WTC11 (cell line): ENCODE measurements at places on chromosomes 2 and 18. TPM values are rescaled to one million over a fixed set of nuclear protein-coding genes. Genes with fewer than 3 reads are reported as not detected.

ST6GAL2 gene
- total RNA-seq, result 7.5 to 11.0 TPM (median 8.6 TPM) in 3 replicates

TUBA4A gene
- 40.8 to 58.7 TPM (median 52.3 TPM) in 3 replicates for total RNA-seq

SERPINE2 gene
- 53.1 to 60.4 TPM (median 54.2 TPM) in 3 replicates for total RNA-seq

NEDD4L gene
- total RNA-seq, result 60.9 to 88.0 TPM (median 69.3 TPM) in 3 replicates

MOCOS gene
- total RNA-seq, result 4.2 to 5.3 TPM (median 4.8 TPM) in 3 replicates

TTN gene
- 4.5 to 6.3 TPM (median 4.7 TPM) in 3 replicates for total RNA-seq

PTH2R gene
- 0.34 to 0.48 TPM (median 0.37 TPM) in 3 replicates for total RNA-seq

UGT1A1 gene
- total RNA-seq, result 0.11 TPM in 1 of 3 replicates, not detected in the others

EHBP1 gene
- 30.9 to 36.4 TPM (median 35.3 TPM) in 3 replicates for total RNA-seq

- H3K36me3 ChIP-seq, result no peaks in the 10 kb centered on the region
- no peak overlapping the region for H3K4me3 ChIP-seq
- peak; percentile 5 for DNase-seq
- peaks cover 6% of the 10 kb centered on the region; the same call in 1 of the 2 replicates for H3K4me1 ChIP-seq
- H3K27ac ChIP-seq, result no peak overlapping the region
These were observed 95.6 kb downstream of the NDUFA10 start for GRCh38 chr2:239929504-239929903.

DNA sequence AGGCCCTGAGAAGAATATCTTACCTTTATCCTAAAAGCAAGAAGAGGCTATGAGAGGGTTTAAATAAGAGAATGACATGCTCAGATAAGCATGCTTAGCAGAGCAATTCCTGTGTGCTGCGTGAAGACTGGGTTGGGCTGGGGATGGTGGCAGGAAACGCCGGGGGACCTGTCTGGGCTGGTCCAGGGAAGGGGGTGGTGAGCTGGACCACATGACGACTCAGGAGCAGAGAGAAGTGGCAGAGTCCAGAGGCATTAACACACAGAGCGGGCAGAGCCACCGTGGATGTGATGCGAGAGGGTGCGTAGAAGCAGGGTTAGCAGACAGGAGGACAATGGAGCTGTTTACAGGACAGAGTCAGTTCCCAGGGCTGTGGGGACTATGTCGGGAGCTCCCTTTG is 84.5 kb downstream of the ZBTB7C start:
- H3K27me3 ChIP-seq, result peaks cover 2% of the 10 kb centered on the region; the same call in 1 of the 2 replicates
- no peaks in the 10 kb centered on the region for H3K36me3 ChIP-seq
- H3K4me1 ChIP-seq, result no peaks in the 10 kb centered on the region
- no peak overlapping the region for H3K4me3 ChIP-seq
- no peak for DNase-seq
- no peak overlapping the region for H3K27ac ChIP-seq

DNA sequence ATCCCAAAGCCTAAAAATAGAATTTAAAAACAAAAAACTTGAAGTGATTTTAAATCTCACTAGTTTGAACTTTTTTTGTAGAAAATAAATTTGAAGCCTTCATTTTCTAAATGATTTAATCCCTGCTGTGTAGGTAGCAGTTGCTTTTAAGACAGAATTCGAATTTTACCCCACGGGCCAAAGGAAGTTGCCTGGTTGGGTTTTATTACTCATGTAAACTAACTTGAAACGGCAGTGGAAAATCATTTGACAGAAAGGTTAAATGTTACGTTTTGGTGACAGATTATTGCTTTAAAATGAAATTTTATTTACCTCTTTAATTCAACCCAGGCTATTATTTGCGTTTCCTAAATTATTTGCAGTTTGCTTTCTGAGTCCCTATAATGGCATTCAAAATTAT is 2.0 kb downstream of the MAPRE2 start:
- no peak overlapping the region for H3K27ac ChIP-seq
- H3K4me3 ChIP-seq, result peak overlapping the region; percentile 95
- no peaks in the 10 kb centered on the region; the same call in 1 of the 2 replicates for H3K27me3 ChIP-seq
- peaks cover 53% of the 10 kb centered on the region for H3K4me1 ChIP-seq

- H3K27ac ChIP-seq, result no peak overlapping the region
- peaks cover 65% of the 10 kb centered on the region for H3K4me1 ChIP-seq
- no peak for DNase-seq
- no peaks in the 10 kb centered on the region for H3K36me3 ChIP-seq
- H3K27me3 ChIP-seq, result peaks cover 20% of the 10 kb centered on the region
- H3K4me3 ChIP-seq, result no peak overlapping the region
These were observed 3.9 kb downstream of the EVA1A start for GRCh38 chr2:75556679-75557366.

DNA sequence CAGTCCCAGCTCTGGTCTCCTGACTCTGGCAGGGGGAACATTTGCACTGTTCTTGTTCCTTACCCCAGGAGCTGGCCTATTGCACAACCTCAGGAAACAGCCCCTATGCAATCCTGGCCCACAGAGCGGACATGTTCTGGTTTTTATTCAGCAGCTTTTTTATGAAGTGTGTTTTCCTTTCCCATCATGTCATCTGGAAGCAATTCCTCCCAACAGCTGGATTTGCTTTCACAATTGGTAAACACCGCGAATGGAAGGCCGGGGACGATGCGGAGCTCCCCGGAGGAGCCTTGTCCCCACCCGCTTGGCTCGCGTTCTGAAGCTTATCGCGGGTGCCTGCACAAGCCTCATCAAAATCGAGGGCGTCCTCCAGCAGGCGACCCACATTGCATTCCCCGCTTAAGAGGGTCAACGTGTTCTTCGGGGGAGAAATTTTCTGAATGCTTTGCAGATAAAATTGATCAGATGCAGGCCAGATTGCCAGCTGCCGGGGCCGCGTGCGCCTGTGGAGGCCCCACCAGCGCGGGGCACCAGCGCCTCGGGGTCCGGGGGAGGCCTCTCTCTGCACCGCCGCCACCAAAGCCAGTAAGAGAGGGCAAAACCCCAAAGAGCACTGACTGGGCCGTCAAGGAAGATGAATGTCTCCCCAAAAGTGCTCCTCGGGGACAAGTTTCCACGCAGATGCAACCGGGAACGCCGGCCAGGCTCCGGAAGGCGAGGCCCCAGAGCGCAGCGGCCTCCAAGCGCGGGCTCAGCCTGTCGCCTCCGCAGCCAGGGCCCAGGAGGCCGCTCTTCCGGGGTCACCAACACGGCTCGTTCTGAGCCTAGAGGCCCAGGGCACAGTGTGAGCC is 60.3 kb upstream of the SP3 start:
- no peak for DNase-seq
- no peaks in the 10 kb centered on the region for H3K36me3 ChIP-seq
- H3K27me3 ChIP-seq, result peaks cover 6% of the 10 kb centered on the region; the same call in 1 of the 2 replicates
- H3K27ac ChIP-seq, result peak overlapping the region; percentile 95

DNA sequence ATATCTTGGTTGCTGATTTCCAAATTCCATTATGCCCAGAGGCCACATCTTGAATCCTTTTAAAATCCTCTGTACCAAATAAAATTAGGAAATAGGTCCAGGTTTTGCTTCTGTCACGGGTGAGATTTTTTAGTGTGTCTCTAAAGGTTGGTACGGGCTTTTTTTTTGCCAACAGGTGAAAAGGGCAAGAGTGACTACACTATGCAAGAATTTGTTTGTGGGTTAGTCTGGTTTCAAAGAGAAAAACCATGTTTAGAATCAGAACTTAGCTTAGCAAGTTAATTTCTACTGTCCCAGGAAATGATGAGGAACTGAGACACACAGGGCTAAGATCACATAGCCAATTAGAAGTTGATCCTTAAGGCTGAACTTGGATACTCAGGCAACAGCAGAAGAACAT is 41.7 kb downstream of the POLR1A start:
- H3K27ac ChIP-seq, result no peak overlapping the region
- no peaks in the 10 kb centered on the region for H3K27me3 ChIP-seq
- peaks cover 71% of the 10 kb centered on the region for H3K36me3 ChIP-seq
- H3K4me3 ChIP-seq, result no peak overlapping the region
- no peak for DNase-seq

- H3K27ac ChIP-seq, result no peak overlapping the region
- no peaks in the 10 kb centered on the region for H3K27me3 ChIP-seq
- DNase-seq, result no peak
These were observed 34.2 kb downstream of the NPAS2 start for GRCh38 chr2:100853909-100854810.

- no peaks in the 10 kb centered on the region for H3K36me3 ChIP-seq
- H3K4me3 ChIP-seq, result no peak overlapping the region
- no peak overlapping the region for H3K27ac ChIP-seq
- peaks cover 10% of the 10 kb centered on the region for H3K4me1 ChIP-seq
- no peak for DNase-seq
These were observed 115.0 kb upstream of the LGALSL start for GRCh38 chr2:64338910-64339500.

DNA sequence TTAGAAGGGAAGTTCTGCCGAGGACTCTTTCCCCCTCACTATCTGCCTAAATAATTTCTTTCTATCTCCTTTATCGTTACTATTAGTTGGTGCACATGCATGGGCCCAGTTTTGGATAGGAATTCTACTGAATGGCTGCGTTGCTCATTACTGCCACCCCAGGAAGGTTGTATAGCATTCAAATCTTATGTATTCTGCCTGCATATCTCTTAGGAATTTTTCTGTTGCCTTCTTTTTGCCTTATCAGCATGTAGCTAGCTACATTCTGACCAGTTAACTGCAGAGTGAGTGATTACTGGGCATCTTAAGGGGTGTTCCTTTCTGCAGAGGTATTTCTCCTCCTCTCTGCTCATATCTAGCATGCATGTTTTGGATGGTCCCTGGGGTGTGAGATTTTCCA is 239.6 kb downstream of the TDRD15 start:
- peaks cover 9% of the 10 kb centered on the region for H3K4me1 ChIP-seq
- peaks cover 3% of the 10 kb centered on the region; the same call in 1 of the 2 replicates for H3K27me3 ChIP-seq
- H3K4me3 ChIP-seq, result no peak overlapping the region
- peaks cover 14% of the 10 kb centered on the region for H3K36me3 ChIP-seq
- DNase-seq, result no peak
- no peak overlapping the region for H3K27ac ChIP-seq

- DNase-seq, result no peak
- no peaks in the 10 kb centered on the region; the same call in 1 of the 2 replicates for H3K27me3 ChIP-seq
- no peaks in the 10 kb centered on the region for H3K36me3 ChIP-seq
- H3K4me1 ChIP-seq, result peaks cover 23% of the 10 kb centered on the region
These were observed 5.4 kb downstream of the TGFBRAP1 start for GRCh38 chr2:105324101-105324500.

DNA sequence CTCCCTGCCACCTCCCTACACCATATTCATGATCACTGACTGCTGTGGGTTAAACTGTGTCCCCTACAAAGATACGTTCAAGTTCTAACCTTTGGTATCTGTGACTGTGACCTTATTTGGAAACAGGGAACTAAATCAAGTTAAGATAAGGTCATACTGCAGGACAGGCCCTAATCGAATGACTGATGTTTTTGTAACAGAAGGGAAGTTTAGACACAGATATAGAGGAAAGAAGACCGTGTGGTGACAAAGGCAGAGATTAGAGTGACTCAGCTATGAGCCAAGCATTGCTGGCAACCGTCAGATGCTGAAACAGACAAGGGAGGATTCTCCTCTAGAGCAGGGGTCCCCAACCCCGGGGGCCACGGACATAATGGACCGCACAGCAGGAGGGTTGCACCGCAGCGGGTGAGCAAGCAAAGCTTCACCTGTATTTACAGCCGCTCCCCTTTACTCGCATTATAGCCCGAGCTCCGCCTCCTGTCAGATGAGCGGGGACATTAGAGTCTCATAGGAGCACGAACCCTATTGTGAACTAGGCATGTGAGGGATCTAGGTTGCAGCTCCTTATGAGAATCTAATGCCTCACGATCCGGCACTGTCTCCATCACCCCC is 28.9 kb upstream of the RNF152 start:
- H3K36me3 ChIP-seq, result no peaks in the 10 kb centered on the region
- no peak overlapping the region for H3K4me3 ChIP-seq
- DNase-seq, result peak; percentile 12
- H3K27ac ChIP-seq, result no peak overlapping the region
- H3K27me3 ChIP-seq, result no peaks in the 10 kb centered on the region
- H3K4me1 ChIP-seq, result no peaks in the 10 kb centered on the region

GRCh38 chr2:9808334-9809063 is 34.8 kb upstream of the TAF1B start:
- no peaks in the 10 kb centered on the region for H3K27me3 ChIP-seq
- DNase-seq, result no peak
- H3K4me1 ChIP-seq, result no peaks in the 10 kb centered on the region
- no peak overlapping the region for H3K27ac ChIP-seq
- H3K4me3 ChIP-seq, result no peak overlapping the region

DNA sequence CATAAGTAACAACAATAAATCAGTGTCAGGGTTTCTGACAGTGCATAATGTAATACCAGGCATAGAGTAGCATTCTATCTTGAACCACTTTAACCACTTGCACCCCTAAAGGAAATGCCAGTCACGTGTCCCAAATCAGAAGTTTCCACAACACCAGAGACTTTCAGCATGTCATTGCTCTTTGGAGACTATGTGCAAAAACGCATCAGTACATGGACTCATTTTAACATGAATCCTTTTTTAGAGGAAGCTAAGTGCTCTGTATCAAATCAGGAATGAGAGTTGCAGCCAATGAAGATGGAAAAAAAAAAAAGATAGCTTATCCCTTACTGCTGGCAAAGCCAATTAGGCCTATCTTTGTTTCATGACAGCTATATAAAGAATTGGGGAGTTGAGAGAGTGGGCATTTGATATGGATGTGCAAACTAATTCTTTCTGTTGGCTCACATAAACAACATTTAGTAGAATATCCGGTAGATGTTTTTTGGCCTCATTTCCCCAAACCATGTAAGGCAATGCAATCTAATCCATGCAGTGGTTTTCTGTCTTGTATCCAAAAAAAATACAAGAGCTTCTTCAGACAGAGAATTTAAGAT is 353.1 kb downstream of the IRS1 start:
- DNase-seq, result no peak
- no peaks in the 10 kb centered on the region for H3K27me3 ChIP-seq

GRCh38 chr2:21500401-21500945 is 376.7 kb downstream of the TDRD15 start:
- H3K4me1 ChIP-seq, result peaks cover 13% of the 10 kb centered on the region
- no peak overlapping the region for H3K4me3 ChIP-seq
- H3K27ac ChIP-seq, result no peak overlapping the region

- peaks cover 97% of the 10 kb centered on the region for H3K27me3 ChIP-seq
- H3K27ac ChIP-seq, result no peak overlapping the region
- no peak for DNase-seq
- no peak overlapping the region for H3K4me3 ChIP-seq
- H3K36me3 ChIP-seq, result no peaks in the 10 kb centered on the region
These were observed 5.2 kb downstream of the GATA6 start for GRCh38 chr18:22174341-22175145.

GRCh38 chr2:205527801-205528200 is 154.5 kb upstream of the NRP2 start:
- no peak for DNase-seq
- no peaks in the 10 kb centered on the region for H3K36me3 ChIP-seq
- no peak overlapping the region for H3K27ac ChIP-seq
- no peak overlapping the region for H3K4me3 ChIP-seq
- peaks cover 20% of the 10 kb centered on the region for H3K4me1 ChIP-seq

- peaks cover 6% of the 10 kb centered on the region for H3K4me1 ChIP-seq
- no peak overlapping the region for H3K4me3 ChIP-seq
- no peaks in the 10 kb centered on the region for H3K27me3 ChIP-seq
- H3K36me3 ChIP-seq, result no peaks in the 10 kb centered on the region
- no peak for DNase-seq
- H3K27ac ChIP-seq, result no peak overlapping the region
These were observed 37.4 kb upstream of the SATB2 start for GRCh38 chr2:199495147-199495546.

GRCh38 chr2:67180841-67181240 is 216.3 kb upstream of the ETAA1 start:
- no peaks in the 10 kb centered on the region for H3K27me3 ChIP-seq
- no peak overlapping the region for H3K4me3 ChIP-seq
- DNase-seq, result no peak
- H3K36me3 ChIP-seq, result no peaks in the 10 kb centered on the region
